Smooth muscle cell of the coronary artery (primary cell): ENCODE measurements at places on chromosomes 12 and 14. TPM values are rescaled to one million over a fixed set of nuclear protein-coding genes. Genes with fewer than 3 reads are reported as not detected.

Gene LTA4H
- total RNA-seq: 59.3 and 76.7 TPM in 2 replicates

Gene SCARB1
- 6.0 and 13.2 TPM in 2 replicates for total RNA-seq

Gene ATP6V1D
- 67.2 and 139 TPM in 2 replicates for total RNA-seq

Gene TAS2R30
- 2.0 and 3.0 TPM in 2 replicates for total RNA-seq

Gene TMEM63C
- total RNA-seq: 2.0 TPM in 1 of 2 replicates, not detected in the other

Gene DBX2
- not detected in 2 replicates for total RNA-seq

Gene ACSM4
- total RNA-seq: not detected in 2 replicates

Gene RASAL1
- total RNA-seq: not detected in 2 replicates

Gene TOMM20L
- not detected in 2 replicates for total RNA-seq
